Activated CD4-positive, alpha-beta T cell treated with anti-CD3 and anti-CD28 coated beads, Interleukin-2, Interleukin-4, amounts not matched to agents 100 ng/mL and 50 ng/mL, durations not matched to agents 16 hours and 8 hours (primary cell): ENCODE measurements at places on chromosomes 2 and 18.

- DNase-seq: no peak
These were observed 794 bp upstream of the CHCHD5 start for GRCh38 chr2:112583497-112584133.

DNA sequence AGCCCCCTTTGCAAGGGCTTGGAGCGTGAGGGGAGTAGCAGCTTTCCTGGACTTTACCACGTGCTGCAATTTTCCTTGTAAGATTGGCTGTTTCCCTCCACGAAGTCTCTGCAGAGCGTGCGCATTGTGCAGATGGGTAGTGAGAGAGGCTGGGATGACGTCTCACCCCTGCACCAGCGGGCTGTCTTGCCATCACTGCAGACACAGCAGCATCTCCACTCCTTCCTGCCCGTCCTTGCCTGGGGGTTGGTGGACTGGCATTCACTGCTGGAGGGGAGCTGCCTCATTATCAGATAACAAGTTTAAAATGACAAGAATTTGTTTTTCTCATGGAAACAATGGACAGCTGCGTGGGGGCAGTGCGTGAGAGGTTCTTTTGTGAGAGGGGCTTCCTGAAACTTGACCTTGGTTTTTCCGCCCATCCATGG lies 45.3 kb upstream of the HS6ST1 start:
- no peak for DNase-seq

GRCh38 chr2:227411990-227412350 lies 24.2 kb upstream of the SCYGR1 start:
- DNase-seq: no peak

DNA sequence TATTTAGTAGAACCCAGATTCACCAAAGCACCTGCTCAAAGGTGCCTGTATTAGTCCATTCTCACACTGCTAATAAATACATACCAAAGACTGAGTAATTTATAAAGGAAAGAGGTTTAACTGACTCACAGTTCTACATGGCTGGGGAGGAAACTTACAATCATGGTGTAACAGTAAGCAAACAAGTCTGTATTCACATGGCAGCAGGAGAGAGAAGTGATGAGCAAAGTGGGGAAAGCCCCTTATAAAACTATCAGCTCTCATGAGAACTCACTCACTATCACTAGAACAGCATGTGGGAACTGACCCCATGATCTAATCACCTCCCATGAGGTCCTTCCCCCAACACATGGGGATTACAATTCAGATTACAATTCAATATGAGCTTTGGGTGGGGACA lies 28.0 kb upstream of the DDX18 start:
- DNase-seq: no peak

DNA sequence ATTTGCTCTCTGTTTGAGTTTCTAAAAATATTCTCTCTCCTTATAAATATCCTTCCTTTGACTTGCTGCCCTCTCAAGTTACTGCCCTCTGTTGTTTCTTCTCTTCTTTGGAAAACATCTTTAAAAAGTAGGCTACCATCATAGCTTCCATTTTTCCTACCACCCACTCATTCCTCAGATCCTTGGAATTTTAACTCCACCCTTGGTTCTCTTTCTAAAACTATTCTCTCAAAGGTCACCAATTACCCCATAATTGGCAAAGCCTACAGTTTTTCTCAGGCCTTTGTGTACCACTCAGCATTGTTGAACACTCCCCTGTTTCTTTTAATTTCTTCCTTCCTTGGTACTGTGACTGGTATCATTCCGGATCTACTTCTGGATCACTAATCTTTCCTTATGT lies 43.0 kb upstream of the ITGAV start:
- DNase-seq: no peak

DNA sequence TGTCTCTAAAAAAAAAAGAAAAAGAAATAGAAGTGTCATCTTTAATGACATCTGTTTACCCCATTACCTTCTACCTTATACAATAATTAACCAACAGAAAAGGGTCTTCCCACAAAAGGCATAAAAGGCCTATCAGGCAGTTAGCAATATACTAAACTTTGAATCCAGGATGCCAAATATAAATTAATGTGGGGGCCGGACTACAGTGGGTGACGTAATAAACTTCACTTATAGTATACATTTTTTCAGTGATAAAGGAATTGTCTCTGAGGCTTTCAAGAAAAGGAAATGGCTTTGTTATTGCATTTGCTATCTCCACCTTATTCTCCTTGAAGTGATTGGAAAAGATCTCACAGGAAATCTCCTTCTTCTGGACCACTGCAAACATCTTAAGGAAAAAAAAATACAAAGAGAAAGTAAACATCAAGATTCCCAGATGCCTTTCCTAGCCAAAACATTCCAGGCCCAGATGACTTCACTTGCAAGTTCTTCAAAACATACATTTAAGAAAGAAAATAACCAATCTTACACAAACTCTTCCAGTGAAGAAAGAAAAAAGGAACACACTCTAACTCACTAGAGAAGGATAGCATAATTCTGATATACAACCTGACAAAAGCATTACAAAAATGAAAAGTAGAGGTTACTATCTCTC lies 126.2 kb upstream of the CAB39 start:
- DNase-seq: no peak

DNA sequence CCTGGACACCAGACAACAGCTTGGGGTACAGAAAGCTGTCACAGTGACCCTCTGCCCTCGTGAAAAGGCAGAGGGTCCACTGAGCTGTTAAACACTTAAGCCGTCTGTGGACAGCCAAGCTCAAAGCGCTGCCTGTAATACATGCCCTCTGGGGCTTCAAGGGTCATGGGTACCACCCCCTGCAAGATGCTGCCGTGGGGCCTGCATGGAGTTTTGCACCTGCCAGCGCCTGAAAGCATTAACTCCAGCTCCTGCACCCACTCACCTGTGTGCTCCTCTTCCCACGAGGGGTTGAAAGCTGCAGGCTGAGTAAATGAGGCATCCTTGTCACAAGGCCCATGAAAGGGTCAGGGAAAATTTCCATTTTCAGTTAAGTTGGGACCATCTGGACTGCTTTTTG lies 70.6 kb upstream of the PHLPP1 start:
- no peak for DNase-seq

DNA sequence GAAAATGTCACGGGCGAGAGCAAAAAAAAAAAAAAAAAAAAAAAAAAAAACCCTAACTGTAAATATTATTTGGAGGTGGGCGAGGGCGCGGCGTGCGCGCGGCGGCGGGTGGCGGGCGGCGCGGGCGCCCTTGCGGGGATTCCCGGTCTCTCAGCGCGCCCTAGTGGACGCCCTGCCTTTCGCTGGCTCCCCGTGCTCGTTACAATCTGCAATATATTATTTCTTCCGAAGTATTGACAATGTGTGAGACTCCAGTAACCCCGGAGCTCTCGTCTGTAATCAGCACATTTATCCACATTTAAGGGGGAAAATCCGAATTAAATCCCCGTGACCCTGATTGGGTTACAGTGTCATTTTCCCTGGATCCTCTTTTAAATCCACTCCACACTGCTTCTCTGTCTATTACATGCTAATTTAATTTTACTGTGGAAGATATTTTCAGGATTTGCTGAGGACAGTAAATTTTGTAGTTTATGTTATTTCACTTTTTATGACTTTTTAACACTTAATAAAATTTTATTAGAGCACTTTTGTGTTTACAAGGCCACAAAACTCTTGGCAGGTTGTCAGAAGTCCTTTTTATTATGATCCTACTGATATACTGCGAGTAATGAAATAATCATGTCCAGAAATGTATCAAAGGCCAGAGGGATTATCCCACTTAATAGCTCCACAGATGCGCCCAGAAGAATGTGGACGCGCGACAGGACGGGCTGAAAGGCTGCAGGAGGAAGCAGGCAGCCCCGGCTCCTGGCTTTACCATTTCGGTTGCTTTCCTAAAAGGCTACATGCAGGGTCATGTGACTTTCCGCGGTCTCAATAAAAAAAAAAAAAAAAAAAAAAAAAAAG lies 369.1 kb downstream of the MTX2 start:
- peak; percentile 53 for DNase-seq

DNA sequence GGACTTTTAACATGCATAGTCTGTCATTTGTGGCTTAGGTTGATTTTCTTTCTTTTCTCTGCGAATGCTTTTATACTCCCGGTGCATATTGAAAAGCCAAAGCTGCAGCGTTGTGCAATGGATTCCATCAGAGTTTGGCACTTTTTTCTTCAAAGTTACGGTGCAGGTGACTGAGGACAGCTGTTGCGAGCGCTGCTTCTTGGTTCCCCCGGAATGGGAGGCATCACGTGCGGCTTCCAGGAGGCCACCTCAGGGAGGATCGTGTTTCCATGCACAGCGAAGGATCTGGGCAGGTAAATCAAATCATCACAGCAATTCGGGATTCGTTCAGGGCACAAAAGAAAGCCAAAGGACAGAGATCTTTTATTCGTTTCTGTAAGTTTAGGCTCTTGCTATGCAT lies 109.6 kb upstream of the ALKAL2 start:
- no peak for DNase-seq

- no peak for DNase-seq
These were observed 423.6 kb upstream of the POU3F3 start for GRCh38 chr2:104430359-104430740.

- no peak for DNase-seq
These were observed 18.6 kb upstream of the AP1S3 start for GRCh38 chr2:223856021-223856420.

GRCh38 chr18:22302144-22302543 lies 115.6 kb downstream of the CTAGE1 start:
- no peak for DNase-seq

- DNase-seq: no peak
These were observed 10.0 kb upstream of the AP1S3 start for GRCh38 chr2:223847410-223847809.

GRCh38 chr2:195482010-195482409 lies 175.0 kb upstream of the SLC39A10 start:
- no peak for DNase-seq

- no peak for DNase-seq
These were observed 29.7 kb upstream of the DSG3 start for GRCh38 chr18:31417850-31418249.

DNA sequence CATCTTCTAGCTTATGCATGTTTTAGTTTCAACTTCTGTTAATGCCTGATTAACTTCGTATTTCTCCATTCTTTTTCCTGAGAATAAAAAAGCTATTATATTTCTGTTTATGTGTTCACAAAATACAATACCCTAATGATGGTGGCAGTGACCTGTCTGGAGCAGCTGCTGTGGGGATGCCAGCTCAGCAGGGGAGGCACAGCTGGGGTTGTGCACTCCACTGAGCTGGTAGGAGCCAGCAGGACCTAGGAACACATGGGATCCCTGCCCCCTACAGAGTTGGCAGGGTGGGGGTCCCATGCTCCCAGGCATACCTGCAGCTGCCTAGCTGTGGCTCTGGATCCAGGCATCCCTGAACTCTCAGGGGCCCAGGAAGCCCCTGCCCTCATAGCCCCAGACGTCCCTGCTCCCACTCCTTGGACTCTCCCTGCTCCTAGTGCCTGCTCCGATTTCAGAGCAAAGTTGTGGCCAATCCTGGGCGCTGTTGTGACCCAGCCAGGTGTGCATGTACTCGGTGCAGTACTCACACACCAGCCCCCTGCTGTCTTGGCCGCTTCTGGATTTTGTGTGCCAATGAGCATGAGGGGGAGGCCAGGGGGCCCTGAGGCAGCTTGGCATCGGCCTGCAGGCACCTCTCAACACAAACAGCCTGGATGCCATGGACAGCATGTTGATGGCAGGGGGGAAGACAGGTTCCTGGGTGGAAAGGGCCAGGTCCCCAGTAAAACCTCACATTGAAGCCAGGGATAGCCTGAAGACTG lies 546.0 kb downstream of the ZNF804A start:
- DNase-seq: no peak

DNA sequence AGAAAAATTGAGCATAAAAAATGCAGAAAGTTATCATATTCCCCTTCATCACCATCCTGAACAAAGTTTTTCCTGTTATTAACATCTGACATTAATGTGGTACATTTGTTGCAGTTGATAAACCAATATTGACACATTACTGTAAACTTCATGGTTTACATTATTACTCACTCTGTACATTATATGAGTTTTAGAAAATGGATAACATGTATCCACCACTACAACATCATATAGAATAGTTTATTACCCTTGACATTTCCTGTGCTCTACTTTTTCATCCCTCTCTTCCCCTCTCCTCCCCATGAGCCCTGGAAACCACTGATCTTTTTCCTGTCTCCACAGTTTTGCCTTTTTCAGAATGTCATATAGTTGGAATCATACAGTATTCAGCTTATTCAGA lies 618.6 kb upstream of the TMEFF2 start:
- no peak for DNase-seq

GRCh38 chr2:189661957-189662321 lies 680 bp downstream of the ASNSD1 start:
- DNase-seq: no peak

DNA sequence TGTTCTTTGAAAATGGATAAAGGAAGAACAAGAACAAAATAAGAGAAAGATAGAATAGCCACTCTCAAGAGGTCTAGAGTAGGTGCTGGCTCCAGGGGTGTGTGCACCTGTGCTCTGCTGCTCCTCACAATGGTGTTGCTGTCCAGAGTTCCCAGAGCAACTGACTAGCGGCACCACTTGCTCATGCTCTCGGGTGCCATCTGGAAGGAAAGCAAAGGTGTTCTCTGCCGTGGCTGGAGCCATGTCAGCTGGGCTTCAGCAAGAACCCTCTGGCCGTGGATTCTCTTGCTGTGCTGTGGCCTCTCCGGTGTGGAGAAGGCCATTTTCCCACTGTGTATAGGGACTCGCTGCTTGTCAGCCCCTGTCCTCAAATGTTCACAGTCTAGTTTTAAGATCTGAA lies 114.6 kb upstream of the TEX51 start:
- no peak for DNase-seq

DNA sequence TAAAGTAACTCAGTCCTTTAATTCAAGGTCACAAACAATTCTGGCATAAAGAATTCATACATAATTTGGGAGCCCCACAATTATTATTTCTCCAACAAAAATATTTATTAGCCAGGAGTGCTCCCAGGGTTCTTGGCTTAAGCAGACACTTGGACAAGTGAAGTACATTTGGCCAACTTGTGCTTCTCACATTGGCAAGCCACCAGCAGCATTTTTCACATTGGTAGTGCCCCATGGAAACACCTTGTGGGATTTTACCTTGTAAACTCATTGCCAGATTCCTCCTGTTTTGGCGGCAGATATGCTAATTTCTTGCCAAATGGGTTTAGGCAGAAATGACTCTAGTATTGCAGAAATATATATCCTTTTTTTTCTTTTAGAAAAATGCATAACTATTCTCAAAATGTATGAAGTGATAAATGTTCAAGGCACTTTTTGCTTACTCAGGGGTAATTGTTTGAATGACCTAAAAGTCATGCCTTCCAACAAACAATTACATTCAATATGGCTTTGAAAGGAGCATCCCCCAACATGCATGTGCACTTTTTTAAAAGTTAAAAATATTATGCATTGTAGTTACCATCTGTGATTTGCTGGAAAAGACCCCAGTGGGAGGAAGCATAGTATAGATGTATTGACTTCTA lies 113.5 kb downstream of the CSRNP3 start:
- no peak for DNase-seq

- no peak for DNase-seq
These were observed 147.4 kb downstream of the ZEB2 start for GRCh38 chr2:144372410-144373080.

GRCh38 chr2:239599299-239599698 lies 198.5 kb upstream of the HDAC4 start:
- no peak for DNase-seq
